ENCODE measurements at places on chromosomes 6 and 20.

- peak; percentile 86 for DNase-seq
These were observed at the start of gene ID4 for GRCh38 chr6:19836799-19837510. TSS of gene ID4 (plus strand) at chr6:19837370. CDS start at chr6:19837755, 385 bp downstream.

GRCh38 chr6:156508923-156509322, 268.3 kb upstream of the ARID1B start:
- DNase-seq, result peak; percentile 9

DNA sequence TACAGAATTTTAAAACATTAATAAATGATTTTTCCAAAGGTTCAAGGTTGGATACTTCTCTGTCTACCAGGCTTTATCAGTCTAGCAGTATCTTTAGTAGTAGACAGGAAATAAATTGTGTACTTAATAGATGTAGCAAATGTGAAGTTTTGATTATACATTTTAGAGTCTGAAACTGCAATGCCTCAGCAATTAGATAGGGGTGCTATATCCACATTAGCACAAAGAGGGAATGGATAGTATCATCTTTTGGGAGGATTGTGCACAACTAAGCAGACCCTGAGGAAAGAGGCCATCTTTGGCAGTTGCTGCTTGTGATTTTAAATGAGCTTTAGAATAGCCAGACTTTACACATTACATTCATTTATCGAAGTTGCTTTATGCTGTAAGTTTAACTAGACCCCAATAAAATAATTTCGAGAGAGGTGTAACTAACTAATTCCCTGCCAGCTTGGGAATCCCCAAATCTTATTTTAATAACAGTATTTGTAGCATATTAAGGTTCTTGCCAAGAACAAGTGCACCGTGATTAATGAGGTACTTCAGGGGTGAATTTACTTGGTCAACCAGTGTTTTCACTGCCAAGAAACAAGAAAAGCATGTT, 2.8 kb downstream of the KCNQ5 start:
- DNase-seq, result no peak

DNA sequence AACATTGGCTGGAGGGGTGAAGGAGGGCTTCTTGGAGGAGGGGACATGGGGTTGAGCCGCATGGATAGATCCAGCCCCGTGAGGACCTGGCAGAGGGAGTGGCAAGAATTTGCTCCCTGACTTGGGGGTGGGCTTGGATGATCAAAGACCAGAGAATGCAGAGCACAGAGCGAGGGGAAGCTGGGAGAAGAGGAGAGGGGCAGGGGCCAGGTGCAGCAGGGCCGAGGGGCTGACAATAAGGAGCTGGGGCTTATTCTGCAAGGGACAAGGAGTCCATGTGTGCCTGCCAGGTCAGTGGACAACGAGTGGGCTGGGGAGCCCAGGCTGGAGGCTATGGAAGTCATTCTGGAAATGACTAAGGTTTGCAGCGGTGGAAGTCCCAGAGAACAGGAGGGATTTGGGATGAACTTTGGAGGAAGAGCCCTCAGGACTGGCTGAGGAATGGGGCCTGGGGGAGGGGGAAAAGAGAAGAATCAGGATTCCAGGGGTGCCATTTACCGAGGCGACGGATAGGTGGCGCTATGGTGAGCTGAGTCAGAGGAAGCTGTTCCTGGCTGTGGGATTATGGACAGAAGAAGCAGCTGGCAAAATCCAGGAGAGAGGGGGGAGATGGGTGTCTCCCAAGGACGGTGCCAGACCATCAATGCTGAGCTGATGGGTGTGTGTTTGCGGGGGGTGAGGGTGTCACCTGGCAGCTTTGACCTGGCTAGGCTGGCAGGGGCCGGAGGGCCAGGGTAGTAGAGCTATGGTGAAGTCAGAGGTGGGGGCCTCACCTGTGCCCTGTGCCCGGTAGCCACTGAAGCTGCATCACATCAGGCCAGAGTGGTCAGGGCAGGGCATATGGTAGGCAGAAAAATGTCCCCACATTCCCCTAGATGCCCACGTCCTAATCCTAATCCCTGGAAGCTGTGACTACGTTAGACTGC, 7.8 kb downstream of the KCNG1 start:
- DNase-seq, result peak; percentile 84

DNA sequence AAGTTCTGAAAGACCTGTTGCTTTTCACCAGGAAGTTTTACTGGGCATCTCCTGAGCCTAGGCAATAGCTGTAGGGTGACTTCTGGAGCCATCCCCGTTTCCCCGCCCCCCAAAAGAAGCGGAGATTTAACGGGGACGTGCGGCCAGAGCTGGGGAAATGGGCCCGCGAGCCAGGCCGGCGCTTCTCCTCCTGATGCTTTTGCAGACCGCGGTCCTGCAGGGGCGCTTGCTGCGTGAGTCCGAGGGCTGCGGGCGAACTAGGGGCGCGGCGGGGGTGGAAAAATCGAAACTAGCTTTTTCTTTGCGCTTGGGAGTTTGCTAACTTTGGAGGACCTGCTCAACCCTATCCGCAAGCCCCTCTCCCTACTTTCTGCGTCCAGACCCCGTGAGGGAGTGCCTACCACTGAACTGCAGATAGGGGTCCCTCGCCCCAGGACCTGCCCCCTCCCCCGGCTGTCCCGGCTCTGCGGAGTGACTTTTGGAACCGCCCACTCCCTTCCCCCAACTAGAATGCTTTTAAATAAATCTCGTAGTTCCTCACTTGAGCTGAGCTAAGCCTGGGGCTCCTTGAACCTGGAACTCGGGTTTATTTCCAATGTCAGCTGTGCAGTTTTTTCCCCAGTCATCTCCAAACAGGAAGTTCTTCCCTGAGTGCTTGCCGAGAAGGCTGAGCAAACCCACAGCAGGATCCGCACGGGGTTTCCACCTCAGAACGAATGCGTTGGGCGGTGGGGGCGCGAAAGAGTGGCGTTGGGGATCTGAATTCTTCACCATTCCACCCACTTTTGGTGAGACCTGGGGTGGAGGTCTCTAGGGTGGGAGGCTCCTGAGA, at the start of gene HFE:
TSS of gene HFE (plus strand) at position 146 of the 832 bp plus-strand sequence. CDS start at position 158, 12 bp downstream.
- peak; percentile 2 for DNase-seq

- no peak for DNase-seq
These were observed 43.8 kb downstream of the TAF4 start for GRCh38 chr20:62021793-62022385.

- no peak for DNase-seq
These were observed 252.4 kb downstream of the PHACTR1 start for GRCh38 chr6:12968839-12969558.

GRCh38 chr20:11080010-11080409, 406.2 kb upstream of the JAG1 start:
- DNase-seq, result no peak

- no peak for DNase-seq
These were observed 54.1 kb upstream of the EXOC2 start for GRCh38 chr6:747028-747427.

DNA sequence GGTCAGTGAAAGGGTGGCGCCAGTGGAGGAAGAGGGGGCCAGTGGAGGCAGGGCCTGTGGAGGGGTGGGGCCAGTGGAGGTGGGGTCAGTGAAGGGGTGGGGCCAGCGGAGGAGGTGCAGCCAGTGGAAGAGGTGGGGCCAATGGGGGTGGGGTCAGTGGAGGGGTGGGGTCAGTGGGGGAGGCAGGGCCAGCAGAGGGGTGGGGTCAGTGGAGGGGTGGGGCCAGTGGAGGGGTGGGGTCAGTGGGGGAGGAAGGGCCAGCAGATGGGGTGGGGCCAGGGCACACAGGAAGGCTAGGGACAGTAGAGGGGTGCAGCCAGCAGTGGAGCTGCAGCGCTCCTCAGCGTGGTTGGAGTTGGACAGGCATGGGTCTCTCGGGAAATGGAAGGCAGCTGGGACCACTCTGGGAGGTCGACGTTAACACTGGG, 18.7 kb downstream of the ADRM1 start:
- DNase-seq, result no peak

DNA sequence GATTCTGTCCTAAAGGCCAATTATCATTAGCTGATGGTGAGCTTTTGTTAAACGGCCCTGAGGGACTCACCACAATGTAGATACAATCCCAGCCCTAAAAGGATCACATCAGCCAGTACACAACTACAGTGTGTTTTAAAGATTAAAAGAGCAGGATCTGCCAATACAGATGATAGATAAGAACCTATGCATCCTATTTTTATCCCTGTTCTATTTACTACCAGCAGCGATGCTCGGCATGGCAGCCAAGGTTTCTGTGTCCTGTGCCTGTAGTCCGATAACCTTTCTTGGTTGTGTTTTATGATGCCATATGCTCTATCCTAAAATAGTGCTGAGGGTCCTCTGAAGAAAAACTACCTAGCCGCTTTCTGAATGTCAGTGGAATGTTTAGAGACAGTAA, 289.4 kb downstream of the PHACTR1 start:
- no peak for DNase-seq

- no peak for DNase-seq
These were observed 56.6 kb downstream of the ARID1B start for GRCh38 chr6:156833755-156834154.

DNA sequence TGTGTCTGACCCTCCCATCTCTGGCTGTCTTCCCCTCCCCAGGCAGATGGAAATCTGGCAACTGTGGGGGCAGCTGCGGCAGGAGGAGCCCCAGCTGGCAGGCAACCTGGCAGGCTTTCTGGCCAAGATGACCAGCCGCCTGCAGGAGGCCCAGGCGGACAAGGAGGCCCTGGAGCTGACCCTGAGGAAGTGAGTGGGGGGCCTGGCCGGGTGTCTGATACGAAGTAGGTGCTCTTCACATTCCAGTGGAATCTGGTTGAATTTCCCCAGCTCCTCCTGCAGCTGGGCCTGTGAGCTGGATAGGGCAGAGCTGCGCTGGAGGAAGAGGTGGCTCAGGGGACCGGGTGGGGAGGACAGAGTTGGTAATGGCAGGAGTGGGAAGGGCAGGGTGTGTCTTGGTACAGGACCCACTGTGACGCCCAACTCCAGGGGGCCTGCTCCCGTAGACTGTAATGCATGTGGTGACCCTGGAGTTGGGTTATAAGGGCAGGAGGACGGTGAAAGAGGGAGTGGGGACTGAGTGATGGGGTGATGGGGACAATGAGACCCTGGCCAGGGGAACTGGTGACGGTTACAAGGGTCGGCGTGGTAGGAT, 19.7 kb downstream of the RAB44 start:
- no peak for DNase-seq

- DNase-seq, result no peak
These were observed 139.3 kb upstream of the RIN2 start for GRCh38 chr20:19618711-19619110.

DNA sequence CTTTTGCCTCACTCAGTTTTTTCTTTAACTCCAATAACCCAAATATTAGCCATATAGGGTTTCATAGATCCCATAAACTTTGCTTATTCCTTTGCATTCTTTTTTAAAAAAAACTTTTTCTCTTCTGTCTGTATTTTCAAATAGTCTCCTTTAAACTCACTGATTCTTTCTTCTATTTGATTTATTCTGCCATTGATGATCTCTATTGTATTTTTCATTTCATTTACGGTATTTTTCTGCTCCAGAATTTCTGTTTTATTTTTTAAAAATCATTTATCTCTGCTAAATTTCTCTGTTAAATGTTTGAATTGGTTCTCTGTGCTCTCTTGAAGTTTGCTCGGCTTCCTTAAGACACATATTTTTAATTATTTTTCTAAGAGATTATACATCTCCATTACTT, 573.3 kb upstream of the MAN1A1 start:
- no peak for DNase-seq

- DNase-seq, result no peak
These were observed 141.7 kb downstream of the CD164 start for GRCh38 chr6:109240370-109241084.

DNA sequence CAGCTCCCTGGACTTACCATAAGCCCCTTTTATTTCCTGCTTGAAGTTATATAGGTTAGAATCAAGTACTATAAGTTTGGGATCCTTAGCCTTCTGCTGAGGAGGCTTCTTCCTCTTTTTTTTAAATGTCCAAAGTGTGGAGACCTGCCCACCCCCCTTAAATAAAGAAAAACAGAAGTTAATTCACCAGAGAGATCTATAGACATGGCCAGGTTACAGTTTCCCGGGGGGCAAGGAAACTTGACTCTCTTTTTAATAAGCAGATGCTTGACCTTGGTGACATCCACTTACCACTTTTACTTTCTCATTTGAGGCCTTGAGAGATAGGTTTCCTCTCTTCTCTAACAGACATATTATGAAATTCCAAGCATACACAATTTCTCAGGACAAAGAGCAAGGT, 88.3 kb downstream of the BMP2 start:
- DNase-seq, result no peak

GRCh38 chr20:17629678-17630089, 52.4 kb downstream of the RRBP1 start:
- DNase-seq, result no peak

- no peak for DNase-seq
These were observed 45.5 kb downstream of the ADNP start for GRCh38 chr20:50885781-50886180.

GRCh38 chr6:125773387-125774341, 17.1 kb upstream of the NCOA7 start:
- DNase-seq, result no peak

All from NT2/D1 (cell line).